ENCODE measurements at places on chromosomes 7 and 10.
A peak's percentile ranks its signal among the peaks of the same experiment; 100 is the strongest.

DNA sequence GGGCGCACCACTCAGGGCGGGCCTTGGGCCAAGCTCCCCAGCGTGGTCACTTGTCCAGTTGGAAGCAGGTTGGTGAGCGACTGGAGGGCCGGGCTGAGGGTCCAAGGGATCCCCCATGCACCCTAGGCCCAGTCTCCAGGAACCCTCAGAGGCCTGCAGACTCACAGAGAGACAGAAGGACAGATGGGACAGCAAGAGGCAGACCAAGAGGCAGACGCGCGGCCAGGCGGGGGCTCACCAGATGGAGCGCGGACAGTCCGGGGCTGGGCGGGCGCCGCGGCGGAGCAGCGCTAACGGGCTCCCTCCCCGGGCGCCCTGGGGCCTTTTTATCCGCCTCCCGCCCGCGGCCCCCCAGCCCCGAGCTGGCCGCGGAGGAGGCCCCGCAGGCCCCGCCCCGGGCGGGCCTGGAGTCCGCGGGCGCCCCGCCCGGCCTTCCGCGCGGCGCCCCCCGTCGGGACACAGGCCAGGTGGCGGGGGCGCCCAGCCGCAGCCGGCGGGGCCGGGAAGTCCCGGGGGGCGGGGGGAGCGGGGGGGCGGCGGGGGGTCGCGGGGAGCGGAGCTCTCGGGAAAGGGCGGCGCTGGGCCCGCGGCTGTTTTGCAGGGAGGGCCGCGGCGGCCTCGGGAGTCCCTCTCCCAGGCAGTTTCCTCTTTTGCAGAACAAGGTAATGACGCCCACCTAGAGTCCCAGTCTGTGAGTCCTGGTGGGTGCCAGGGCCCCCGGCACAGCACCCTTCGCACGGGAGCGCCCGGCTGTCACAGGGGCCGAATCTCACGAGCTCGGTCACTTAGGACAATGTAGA lies at the start of gene LOXL4:
Gene LOXL4 (minus strand): TSS at position 301 of the 800 bp plus-strand sequence. CDS start 5,175 bp downstream, outside the sequence.
- peak; percentile 35 for DNase-seq

DNA sequence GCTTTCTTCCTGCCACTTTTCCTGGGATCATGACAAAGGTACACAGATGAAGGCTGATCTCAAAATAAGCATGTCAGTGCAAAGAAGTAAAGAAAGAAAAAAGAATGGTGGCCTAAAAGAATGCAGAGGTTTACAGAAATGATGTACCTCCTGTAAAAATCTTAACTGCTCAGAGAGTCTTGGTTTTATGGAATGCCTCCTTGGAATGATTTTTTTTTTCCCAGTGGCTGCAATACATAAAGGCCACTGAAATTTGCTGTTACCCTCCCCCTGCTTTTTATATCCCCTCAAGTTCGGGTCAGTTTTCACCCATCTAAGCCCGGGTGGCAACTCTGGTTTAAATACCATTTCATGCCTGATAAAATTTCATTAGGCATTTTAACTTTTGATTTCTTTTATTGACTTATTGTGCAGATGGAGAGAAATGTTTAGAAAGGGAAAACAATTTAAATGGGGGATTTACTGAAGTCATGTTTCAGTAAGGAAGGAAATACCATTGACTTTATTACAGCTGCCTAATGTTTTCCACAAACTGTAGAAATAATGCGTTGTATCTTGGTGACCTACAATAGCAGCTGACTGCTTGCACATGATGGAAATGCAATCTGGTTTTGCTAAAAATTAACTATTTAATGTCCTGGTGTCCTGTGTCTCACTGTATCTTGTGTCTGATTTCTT lies 102.5 kb downstream of the SAMD9 start:
- DNase-seq, result peak; percentile 2

GRCh38 chr7:15567652-15568051 lies 5.8 kb upstream of the AGMO start:
- DNase-seq, result no peak

DNA sequence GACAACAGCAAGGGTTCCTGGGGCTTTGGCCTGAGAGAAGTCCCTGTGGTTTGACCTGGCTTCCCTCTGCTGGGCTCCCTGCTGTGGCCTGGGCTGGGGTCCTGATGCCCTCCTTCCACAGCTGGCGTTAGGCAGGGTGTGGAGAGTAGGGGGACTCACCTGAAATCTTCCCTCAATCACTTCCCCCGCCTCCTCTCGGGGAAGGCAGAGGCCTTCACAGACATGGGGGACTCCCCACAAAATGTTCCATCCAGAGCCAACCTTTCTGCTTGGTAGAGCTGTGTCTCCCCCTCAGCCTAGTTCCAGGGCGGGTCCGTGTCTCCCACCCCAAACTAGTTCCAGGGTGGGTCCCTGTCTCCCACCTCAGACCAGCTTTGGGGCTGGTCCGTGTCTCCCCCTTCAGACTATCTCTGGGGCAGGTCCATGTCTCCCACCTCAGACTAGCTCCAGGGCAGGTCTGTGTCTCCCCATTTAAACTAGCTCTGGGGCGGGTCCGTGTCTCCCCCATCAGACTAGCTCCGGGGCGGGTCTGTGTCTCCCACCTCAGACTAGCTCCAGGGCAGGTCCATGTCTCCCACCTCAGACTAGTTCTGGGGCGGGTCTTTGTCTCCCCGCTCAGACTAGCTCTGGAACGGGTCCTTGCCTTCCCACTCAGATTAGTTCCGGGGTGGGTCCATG lies 2.2 kb downstream of the PVRIG start:
- DNase-seq, result no peak

DNA sequence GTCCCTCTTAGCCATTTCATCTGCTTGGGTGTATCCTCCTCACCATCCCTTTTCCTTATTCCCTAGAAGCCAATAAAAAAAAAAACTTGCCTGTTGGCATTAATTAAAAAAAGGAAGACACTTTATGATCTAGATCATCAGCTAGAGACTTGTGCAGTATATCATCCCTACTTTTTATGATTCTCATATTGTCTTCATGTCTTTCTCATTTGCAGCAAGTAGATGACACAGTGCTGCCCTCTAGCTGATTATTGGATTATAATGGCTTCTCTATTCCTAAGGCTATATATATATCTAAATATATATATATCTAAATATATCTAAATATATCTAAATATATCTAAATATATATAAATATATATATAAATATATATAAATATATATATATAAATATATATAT lies 272.4 kb upstream of the LRGUK start:
- DNase-seq, result peak; percentile 21

- no peak for DNase-seq
Observed at GRCh38 chr10:72328829-72329204, 25.9 kb downstream of the DNAJB12 start.

- DNase-seq, result no peak
Observed at GRCh38 chr7:158320328-158320727, 267.3 kb downstream of the PTPRN2 start.

- peak; percentile 66 for DNase-seq
Observed at GRCh38 chr7:15889507-15889906, 203.0 kb upstream of the MEOX2 start.

- no peak for DNase-seq
Observed at GRCh38 chr10:63030536-63030935, 102.6 kb upstream of the NRBF2 start.

GRCh38 chr10:69649786-69650550 lies 19.9 kb downstream of the FAM241B start:
- no peak for DNase-seq

DNA sequence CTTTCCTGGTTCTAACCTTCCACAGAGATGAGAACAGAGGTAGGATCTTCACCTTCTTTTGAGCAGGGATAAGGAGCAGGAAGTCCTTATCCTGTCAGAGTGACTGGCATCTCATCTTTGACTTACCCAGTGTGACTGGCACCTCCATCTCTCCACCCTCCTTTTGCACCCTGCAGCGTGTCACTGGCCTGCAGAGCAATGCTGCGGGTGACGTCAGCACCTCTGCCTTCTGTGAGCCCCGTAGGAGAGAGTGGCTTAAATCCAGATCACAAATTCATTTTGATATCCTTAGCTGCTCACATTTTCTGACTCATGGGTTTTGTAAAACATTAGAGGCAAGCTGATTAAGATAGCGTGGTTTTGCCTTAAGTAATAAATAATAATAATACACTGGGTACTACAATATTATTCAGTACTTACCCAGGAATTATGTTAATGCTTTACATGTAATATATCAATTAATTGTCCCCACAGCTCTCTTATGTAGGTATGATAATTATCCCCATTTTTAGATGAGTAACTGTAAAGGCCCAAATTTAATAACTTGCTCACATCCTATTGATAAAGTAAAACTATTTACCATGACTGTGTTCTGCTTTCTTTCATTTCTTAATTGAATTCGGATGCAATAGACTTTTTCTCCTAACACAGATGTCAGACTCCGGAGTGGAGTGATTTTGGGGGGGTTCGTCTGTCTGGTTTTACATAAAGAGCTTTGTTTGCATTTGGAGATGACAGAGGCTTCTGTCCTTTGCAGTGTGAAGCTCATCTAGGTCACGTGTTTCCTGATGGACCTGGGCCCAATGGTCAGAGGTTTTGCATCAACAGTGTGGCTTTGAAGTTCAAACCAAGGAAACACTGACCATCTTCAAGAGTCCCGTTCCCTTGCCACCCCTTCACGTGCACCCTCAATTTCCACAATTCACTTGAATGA lies 24.9 kb downstream of the MSRB2 start:
- no peak for DNase-seq

DNA sequence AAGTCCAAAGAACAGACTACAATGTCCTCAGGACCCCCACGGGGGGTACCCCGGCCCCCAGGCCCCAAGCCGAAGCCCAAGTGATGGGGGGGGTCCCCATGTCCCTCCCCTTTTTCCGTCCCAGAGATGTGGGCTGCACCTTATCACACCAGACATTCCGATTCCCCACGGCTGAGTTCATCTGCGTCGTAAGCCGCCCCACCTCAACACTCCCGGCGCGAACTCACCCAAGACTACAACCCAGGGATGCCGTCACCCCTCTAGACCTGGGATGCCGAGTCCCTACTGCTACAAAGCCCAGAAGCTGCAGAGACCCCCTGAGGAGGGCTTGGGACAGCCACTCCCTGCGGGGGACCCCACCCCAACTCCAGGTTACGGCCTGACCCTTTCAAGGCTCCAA lies 14.5 kb downstream of the PDGFA start:
- DNase-seq, result no peak

- DNase-seq, result no peak
Observed at GRCh38 chr10:122044713-122045112, 55.8 kb downstream of the TACC2 start.

DNA sequence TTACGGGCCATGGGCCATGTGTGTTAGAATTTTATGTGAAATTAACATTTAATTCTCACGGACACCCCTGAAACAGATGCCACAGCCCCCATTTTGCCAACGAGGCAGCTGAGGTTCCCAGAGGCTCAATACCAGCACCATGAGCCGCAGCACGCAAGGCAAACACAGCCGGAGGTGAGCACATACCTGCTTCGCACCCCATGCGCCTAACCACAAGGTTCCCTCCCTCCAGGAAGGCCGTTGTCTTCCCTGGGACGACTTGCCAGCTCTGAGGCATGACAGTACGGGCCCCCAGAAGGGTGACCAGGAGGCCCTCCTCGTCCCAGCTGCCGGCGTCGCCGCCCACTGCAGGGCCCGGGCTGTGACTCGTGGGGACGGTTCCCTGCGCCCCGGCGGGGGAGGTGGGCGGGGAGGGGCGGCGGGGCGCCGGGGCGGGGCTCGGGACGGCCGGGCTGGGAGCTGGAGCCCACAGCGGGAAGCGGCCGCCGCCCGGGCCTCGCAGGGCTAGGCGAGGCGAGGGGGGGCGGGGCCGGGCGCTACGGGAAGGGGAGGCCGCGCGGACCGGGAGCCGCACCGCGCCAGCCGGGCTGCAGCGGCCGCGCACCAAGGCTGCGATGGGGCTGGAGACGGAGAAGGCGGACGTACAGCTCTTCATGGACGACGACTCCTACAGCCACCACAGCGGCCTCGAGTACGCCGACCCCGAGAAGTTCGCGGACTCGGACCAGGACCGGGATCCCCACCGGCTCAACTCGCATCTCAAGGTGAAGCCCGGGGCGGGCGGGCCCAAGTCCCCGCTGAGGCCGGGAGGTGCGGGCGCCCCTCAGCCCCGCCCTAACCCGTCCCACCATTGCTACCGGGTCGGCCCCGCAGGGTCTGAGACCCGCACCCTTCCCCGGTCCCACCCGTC lies at the start of gene CAV2:
Gene CAV2 (plus strand): TSS at position 571 of the 910 bp plus-strand sequence. CDS start 44 bp downstream, at position 615.
- DNase-seq, result peak; percentile 46

- no peak for DNase-seq
Observed at GRCh38 chr10:3801558-3802192, 16.7 kb upstream of the KLF6 start.

- no peak for DNase-seq
Observed at GRCh38 chr7:158586499-158587161, 993 bp downstream of the PTPRN2 start.

DNA sequence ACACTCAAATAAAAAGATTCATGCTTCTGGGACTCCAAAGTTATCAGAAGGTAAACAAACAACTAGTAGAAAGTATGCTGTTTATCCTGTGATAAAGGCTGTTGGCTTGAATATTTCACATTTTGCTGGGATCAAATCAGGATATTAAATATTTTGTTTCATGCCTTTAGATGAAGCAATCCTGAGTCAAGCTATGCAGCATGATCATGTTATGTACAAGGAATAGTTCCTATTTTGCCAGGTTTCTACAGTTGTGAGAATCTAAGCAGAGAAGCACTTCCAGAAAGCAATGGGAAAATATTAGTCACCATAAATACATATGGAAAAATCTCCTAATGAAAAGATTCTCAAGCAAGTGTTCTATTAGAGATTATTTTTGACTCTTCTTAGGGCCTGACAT lies 262.8 kb upstream of the PCDH15 start:
- no peak for DNase-seq

DNA sequence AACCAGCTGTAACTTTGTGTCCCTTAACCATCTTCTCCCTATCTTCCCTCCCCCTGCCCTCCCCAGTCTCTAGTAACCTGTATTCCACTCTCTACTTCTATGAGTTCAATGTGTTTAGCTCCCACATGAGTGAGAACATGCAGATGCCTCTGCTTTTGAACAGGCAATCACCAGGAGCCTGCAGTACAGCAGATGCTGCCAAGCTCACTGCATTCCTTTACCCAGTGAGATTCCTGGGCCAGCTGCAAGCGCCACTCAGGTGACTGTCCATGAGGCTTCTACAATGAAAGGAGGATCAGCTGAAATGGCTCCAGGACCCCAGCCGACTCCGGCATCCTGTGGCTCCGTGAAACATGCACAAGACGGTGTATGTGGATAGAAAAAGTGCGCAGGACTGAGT lies 15.7 kb downstream of the GRID1 start:
- DNase-seq, result no peak

GRCh38 chr7:33237036-33237435 lies 107.7 kb downstream of the BBS9 start:
- DNase-seq, result peak; percentile 32

- no peak for DNase-seq
Observed at GRCh38 chr7:44983742-44984477, 5.1 kb upstream of the MYO1G start.
